ENCODE measurements at places on chromosomes 11 and 22.

- DNase-seq = peak; percentile 24
These were observed 44.6 kb downstream of the COPB1 start for GRCh38 chr11:14454861-14455632.

DNA sequence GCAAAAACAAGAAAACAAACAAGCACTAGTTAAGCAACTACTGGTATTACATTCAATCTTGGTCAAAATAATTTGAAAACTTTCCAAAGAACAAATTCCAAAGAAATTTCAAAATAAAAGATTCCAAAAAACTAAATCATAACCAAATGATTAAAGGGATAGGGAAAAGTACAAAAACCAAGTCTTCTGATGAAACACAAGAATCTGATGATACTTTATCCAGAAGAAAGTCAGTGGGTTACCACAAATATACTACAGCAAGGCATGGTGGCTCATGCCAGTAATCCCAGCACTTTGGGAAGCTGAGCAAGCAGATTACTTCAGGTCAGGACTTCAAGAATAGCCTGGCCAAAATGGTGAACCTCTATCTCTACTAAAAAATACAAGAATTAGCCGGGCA lies 59.1 kb downstream of the NUP98 start:
- DNase-seq = no peak

DNA sequence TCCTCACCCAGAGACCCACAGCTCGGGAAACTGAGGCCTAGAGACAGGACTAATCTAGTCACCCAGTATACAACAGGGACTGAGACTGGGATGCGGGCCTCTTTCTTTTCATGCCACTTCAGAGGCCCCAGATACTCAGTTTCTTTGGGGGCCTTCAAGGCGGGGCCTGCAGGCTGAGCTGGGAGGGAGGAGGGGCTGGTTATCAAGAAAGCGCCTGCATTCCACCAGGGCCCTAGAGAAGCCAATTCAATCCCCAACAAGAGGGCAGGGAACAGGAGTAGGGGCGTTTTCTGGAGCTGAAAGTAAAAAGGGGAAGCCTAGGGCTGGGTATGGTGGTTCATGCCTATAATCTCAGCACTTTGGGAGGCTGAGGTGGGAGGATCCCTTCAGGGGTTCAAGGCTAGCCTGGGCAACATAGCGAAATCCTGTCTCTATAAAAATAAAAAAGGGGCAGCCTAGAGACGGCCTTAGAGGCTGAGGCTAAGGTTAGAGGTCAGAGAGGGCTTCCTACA lies 1.6 kb downstream of the ATG2A start:
- DNase-seq = no peak

DNA sequence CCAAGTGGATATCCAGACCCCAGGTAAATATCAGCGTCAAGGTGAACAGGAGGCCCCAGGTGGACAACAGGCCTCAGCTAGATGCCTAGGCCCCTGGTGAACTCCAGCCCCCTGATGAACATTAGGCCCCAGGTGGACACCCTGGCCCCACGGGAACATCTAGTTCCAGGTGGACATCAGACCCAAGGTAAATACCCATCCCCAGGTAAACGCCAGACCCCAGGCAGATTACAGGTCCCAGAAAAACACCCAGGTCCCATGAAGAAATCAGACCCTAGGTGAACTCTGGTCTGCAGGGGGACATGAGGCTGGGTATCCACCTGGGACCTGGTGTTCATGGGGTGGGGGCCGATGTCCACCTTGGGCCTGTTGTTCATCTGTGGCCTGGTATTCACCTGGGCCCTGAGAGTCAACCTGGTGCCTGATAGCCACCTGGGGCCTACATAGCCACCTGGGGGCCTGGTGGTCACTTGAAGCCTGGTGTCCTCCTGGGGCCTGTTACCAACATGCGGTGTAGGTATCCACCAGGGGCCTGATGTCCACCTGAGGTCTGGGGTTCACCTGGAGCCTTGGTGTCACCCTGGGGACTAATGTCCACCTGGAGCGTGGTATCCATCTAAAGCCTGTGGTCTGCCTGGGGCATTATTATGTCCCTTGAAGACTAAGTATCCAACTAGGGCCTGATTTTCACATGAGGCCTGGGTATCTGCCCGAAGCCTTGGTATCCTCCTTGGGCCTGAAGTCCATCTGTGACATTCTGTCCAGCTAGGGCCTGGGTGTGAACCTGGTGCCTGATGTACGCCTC lies 56.8 kb upstream of the SEPTIN5 start:
- DNase-seq = no peak

- no peak for DNase-seq
These were observed 1.9 kb upstream of the ESS2 start for GRCh38 chr22:19146215-19146968.

GRCh38 chr22:49129736-49130135 lies 697.9 kb downstream of the BRD1 start:
- DNase-seq = no peak

GRCh38 chr11:115077740-115078139 lies 399.4 kb downstream of the NXPE2 start:
- no peak for DNase-seq

DNA sequence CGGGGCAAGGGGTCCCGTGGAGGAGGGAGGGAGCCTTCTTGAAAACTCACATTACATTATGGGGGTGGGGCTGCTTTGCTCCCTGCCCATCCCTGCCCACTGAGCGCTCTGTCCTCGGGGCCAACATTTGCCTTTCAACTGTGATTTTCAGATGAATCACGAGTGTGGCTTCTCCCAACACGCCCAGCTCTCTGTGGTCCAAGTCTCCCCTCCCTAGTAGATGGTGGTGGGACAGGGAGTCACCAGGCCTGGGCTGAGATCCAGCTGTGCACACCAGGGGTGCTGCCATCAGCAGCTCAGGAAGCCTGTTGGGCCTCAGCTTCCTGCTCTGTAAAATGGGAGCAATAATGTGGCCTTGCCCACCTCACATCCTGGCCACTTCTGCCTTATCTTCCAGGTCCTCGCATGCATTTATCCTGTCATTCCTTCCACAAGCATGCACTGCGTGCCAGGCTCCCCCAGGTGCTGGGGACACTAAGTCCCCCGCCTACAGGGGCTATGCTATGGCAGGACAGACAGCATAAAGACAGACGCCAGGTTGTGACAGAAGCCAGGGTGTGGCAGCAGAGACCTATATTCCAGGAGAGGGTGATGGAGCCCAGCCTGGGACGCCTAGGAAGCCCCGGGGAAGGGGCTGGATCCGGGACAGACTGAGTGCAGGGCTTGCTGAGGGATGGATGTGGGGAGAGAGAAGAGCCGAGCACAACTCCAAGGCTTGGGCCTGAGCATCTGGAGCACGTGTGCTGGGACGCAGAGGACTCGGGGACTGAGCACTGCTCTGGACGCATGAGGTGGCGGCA lies 30.5 kb downstream of the NFAM1 start:
- DNase-seq = no peak

- DNase-seq = no peak
These were observed 11.1 kb upstream of the PHLDA2 start for GRCh38 chr11:2940147-2940920.

DNA sequence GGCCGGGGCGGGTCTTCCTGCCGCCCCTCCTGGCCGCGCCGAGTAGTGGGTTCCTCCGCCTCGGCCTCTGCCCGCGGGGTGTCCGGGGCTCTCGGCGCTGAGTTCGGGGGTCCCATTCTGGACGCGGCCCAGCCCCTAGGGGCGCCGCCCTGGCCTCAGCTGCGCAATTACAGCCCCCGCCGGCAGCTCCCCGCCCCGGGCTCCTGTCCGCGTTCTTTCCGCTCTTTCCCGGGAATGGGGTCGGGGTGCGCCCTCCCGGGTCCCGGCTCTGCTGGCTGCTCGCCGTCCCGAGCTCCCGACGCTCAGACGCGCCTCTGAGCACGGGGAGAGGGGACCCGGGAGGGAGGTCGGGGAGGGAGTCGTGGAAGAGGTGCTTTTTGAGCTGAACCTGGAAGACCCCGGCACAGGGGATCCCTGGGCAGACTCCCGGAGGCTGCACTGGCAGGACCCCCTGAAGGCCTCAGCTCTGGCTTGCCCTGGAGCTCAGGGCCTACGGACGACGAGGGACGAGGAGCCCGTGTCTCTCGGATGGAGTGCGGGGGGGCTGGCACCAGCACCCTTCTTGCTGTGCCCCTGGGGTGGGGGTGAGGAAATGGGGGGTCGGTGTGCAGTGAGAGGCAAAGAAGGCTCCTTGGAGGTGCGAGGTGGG lies 558 bp downstream of the TSPAN4 start:
- no peak for DNase-seq

All from kidney glomerular epithelial cell (primary cell).